AG10803 (cell line): ENCODE measurements at places on chromosomes 3 and 15.

DNA sequence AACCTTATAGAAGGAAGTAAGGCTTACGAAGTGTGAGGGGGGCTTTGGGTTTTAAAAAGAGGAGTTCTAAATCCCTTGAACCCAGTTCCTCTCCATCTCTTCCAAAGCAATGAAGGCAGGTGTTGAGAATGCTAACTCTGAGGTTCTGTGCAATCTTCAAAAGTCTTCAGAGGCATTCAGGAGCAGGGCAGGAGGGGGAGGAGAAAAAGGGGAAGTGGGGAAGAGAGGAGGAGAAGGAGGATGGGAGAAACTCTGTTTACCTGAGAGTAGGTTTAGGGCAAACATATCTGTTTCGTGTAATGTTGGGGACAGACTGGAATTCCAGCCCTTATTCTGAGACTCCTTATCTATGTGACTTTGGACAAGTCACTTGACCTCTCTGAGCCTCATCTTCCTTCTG is 36.9 kb downstream of the FAM3D start:
- DNase-seq = no peak

GRCh38 chr3:49324768-49325167 is 15.1 kb downstream of the USP4 start:
- no peak for DNase-seq

DNA sequence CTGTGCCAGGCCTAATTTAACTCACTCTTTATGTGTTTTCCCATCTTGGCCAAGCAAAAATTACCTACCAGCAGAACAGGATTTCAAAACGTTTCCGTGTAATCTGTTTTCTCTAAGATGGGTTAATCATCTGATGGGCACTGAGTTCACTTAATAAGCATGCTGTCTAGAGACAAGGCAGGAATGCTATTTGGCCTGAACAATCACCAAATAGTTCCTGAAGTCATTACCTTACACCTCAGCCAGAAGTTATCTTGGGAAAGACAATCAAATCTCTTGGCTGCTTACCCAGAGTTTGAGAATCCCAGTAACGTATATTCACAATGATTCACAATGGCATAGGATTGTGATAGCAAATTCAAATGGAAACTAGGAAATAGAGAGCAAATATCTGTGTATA is 779.1 kb downstream of the CADM2 start:
- DNase-seq = no peak

DNA sequence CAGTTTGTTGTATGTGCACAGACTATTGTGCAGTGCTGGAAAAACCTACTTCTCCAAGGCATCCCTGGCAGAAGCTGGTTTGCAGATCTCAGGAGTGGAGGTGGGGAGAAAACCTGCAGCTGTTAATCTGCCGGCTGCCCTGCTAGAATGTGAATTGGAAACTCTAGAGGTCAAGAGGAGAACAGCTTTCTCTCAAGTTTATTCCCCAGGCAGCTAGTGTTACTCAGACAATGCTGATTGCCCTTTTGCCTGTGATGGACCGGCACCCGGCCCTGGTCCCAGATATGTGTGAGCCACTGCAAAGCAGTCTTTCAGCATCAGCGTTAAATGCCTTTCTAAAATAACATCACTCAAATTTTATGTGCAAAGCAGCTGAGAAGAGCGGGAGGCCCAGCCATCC is 129.7 kb upstream of the TPM1 start:
- DNase-seq = no peak

DNA sequence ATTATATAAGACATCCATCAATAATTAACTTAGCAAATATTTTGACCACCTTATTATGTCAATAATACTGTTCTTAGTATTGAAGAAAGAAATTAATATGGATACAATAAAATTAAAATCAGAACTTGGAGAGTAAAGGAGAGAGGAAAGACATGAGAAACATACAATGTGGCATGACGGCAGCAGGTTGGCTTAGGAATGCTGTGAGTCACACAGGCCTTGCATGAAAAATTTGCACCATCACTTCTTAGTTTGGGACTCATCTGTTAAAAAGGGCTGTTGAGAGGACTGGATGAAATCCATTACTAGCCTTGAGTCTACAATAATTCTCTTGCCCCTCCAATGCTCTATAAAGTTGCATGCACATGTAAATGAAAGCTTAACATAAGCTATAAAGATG is 880.8 kb downstream of the ROBO1 start:
- peak; percentile 81 for DNase-seq

DNA sequence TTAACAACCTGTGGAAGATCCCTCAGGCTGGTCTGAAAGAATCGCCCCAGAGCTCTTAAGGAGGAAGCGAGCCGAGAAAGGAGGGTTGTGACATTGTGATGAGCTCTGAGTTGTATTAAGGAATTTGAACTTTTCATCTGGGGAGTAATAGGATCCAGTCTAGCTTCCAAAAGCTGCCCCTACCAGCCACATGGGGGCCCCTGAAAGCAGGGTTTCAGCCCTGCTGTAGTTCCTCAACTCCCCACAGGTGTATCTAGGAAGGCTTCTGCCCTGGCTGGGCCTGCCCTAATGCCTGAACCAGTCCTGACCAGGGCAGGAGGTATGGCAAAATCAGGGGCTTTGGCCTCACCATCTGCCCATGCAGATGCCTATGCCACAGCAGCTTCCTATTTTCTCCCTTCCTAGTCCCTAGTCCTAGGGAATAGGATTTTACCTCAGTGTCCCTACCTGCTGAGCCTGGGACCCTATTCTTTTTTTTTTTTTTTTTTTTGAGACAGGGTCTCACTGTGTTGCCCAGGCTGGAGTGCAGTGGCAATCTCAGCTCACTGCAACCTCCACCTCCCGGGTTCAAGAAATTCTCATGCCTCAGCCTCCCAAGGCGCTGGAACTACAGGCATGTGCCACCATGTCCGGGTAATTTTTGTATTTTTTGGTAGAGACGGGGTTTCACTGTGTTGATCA is 5.0 kb upstream of the AP3S2 start:
- peak; percentile 50 for DNase-seq

- DNase-seq = no peak
These were observed 14.9 kb downstream of the GRAMD2A start for GRCh38 chr15:72182673-72183072.

DNA sequence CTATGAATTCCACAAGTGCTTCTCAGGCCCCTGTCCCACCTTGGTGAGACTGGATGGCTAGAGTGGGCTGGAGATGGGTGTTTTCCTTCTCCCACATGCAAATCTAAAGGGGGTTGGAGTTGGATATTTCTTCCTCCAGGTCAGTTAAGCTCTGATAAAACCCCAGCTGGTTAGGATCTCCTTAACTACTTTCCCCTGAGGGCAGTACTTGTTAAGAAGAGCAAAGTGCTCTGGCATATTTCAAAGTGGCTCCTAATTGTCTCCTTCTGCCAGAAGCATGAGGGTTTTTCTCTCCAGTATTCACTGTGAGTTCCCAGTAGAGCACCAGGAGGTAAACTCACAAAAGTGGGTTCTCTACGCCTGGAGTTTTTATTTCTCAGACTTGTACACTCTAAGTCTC is 31.4 kb downstream of the COL6A6 start:
- DNase-seq = no peak

- DNase-seq = peak; percentile 50
These were observed 397.5 kb upstream of the ATP10A start for GRCh38 chr15:26260517-26261133.

DNA sequence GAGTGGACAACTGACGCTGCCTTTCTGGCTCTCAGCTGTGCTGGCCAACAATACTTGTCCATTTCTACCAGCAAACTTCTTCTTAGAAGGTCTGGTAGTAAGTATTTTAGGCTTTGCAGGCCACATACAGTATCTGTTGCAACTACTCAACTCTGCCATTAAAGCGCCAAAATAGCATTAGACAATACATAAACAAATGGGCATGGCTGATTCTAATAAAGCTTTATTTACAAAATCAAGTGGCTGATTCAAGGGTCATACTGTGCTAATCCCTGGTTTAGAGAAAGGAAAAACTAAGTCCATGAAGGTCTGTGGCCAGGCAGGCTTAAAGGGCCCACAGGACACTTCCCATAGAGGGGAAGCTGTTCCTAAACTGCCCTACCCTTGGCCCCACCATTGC is 26.3 kb upstream of the TPM1 start:
- DNase-seq = no peak

DNA sequence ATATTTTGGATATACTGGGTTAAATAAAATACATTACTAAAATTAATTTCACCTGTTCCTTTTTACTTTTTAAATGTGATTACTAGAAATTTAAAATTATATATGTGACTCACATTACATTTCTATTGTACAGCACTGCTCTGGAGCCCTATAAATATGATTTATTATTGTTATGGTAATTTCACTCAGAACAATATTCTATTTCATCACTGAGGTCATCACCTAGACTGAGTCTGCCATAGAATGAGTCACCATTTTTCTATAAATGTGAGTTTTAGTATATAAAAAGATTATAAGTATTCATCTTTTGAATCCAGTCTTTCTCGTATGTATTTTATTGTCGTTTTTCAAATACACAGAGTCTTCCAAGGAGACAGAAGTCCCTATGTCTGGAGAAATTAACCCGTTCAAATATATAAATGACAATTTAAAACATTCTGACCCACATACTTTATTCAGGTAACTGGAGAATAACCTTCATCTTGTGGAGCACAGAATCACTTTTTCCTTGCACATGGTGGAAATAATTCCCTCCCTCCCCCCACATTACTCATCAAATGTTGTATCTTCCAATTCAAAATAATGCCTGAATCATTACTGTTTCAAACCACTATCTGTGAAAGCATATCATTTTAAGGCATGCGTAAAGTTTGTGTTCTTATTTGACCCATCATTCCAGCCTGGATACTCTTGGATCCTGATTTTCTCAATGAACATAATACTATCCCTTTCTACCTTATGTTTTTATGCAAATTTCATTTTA is 30.0 kb downstream of the CHST14 start:
- peak; percentile 24 for DNase-seq

DNA sequence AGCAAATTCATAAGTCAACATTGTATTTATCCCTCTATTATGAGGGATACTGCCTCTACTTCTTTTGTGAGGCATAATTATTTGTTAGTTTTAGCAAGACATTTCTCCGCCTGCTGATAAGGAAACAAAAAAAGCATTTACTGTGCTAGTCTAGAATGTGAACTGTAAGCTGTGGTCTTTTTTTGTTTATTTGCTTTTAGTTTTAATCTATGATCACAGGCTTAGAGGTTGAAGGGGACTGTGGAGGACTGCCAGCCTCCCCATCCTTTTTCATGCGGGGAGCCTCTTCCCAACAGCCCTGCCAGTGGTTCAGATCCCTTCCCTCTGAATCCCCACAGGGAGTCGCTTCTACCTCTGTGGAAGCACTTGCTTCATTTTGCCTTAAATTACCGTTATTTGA is 331.0 kb upstream of the ROPN1 start:
- DNase-seq = no peak

- peak; percentile 68 for DNase-seq
These were observed 182.3 kb downstream of the BBX start for GRCh38 chr3:107705046-107705445.

DNA sequence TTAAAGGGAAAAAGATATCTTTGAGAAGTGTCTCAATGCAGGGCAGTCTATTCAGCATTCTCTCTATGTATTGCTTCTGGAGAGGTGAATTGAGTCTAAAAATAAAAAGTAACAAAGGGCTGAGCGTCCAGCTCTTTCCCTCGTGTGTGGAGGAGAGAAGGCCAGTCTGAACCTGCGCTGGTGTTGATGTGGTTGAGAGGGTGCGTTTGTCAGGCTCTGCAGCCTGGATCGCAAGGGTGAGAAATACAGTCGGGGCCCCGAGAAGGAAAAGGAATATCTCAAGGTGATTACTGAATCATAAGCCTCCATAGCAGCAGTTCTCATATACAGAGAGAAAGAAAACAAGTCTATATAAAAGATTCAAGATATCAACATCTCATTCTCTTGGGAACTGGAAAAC is 494.1 kb upstream of the MDFIC2 start:
- no peak for DNase-seq

GRCh38 chr15:56749982-56750381 is 16.7 kb upstream of the ZNF280D start:
- DNase-seq = peak; percentile 78

- DNase-seq = no peak
These were observed 67.5 kb downstream of the KCNMB2 start for GRCh38 chr3:178603735-178604134.
